ENCODE measurements at places on chromosomes 4 and X.

DNA sequence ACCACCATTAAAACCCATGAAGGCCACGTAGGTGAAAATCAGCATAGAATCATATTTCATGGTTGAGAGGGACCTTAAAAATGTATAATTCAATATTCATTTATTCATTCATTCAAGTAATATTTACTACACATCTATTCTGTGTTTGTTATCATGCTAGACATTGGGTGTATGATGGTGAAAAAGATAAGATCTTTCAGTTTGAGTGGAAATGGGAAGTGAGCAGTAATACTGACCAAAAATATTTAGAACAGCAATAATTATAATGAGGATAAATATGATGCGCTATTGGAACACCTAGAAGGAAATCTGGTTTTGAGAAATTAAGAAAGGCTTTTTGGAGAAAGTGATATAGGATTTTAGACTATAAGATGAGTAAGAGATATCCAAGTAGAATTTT lies 28.0 kb downstream of the DKK2 start:
- no peak for DNase-seq

DNA sequence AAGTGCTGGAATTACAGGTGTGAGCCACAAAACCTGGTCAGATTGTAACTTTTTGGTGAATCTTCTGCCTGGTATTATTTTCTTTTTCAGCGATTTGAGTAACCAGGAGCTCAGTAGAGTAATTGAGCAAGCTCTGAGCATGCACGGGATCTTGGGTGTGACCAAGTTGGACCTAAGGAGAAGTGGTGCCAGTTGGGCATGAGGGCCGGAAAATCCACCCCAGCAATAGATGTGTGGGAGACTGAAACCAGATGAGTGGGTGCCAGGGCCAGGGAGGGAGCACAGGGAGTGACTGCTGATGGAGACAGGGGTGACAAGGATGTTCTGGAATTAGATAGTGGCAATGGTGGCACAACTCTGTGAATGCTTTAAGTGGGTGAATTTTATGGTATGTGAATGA lies 3.7 kb upstream of the CCNQ start:
- DNase-seq = no peak

- no peak for DNase-seq
Observed at GRCh38 chrX:138484451-138484850, 227.1 kb downstream of the FGF13 start.

DNA sequence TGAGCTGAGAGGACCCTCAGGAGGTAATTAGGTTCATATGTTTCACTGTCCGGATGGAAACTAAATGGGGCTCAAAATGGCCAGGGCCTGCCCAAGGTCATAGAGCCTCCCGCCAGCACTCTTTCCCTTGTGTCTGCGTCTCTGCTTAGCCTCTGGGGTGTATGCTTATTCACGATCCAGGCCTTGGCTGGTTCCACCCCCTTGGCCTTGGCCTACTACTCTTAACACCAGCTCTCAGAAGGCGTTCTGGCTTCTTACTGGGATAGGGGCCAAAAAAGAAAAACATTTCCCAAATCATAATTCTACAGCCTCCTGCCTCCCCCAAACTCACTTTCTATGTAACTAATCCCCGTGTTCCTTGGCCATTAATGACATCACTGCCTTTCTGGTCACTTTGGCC lies 68.8 kb downstream of the RTL5 start:
- no peak for DNase-seq

GRCh38 chrX:115387327-115387726 lies 97.8 kb downstream of the LUZP4 start:
- no peak for DNase-seq

- DNase-seq = no peak
Observed at GRCh38 chr4:14868426-14869395, 133.6 kb upstream of the CPEB2 start.

- no peak for DNase-seq
Observed at GRCh38 chr4:102684610-102685052, 76.1 kb downstream of the MANBA start.

DNA sequence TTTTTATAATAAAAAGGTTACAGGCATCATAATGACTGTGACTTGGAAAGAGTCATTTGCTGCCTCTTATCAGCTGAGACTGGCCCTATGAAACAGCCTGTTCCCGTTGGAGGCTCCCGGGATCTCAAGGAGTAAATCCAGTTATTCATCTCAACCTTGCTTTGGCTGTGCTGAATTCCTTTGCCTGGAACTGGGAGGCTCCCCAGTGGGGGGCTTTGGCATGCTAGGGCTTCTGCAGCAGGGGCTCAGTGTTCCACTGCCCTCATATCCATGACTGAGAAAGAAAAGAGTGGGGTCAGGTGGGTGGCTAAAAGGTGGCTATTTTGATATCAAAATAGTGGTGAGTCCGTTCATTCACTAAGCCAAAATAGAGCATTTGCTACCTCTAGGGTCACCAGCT lies 71.2 kb downstream of the TRPC5 start:
- DNase-seq = no peak

- no peak for DNase-seq
Observed at GRCh38 chrX:129512409-129512808, 10.9 kb downstream of the SMARCA1 start.

DNA sequence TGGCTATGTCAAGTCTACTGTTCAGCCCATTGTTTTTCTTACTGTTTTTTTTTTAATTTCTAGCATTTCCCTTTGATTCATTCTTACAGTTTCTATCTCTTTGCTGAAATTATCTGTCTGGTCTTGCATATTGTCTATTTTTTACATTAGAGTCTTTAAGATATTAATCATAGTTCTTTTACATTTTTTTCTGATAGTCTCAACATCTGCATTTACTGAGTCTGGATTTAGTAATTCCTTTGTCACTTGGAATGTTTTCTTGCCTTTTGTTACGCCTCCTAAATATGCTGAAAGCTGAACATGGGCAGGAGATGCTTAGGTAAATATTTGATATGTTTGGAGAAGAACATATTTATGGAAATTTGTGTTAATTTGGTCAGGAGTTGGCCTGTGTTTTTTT lies 10.4 kb downstream of the JADE3 start:
- no peak for DNase-seq
